ENCODE measurements at places on chromosomes 12 and 14.

GRCh38 chr12:21815306-21816062 is 41.0 kb upstream of the KCNJ8 start:
- no peak for DNase-seq
- peaks cover 3% of the 10 kb centered on the region for H3K4me1 ChIP-seq
- H3K4me3 ChIP-seq = no peak overlapping the region
- no peaks in the 10 kb centered on the region for H3K36me3 ChIP-seq
- H3K27me3 ChIP-seq = no peaks in the 10 kb centered on the region
- no peak overlapping the region for H3K27ac ChIP-seq

DNA sequence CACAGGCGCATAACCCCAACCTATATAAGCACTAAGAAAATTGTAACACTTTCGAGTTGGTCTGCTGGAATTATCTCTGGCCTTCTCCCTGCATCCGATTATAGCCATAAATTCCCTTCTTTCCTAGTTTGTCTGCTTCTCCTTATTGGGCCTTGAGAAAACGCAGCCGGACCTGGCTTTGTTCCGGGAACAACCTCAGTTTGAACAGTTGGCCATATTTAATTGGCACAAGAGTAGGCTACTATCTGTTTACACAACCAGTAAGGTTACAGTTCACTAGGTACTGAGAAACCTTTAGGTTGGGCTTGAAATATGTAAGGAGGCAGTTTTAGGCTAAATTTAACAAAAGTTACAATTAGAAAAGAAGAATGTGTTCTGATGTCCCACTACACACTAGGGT is 176.1 kb downstream of the IPO8 start:
- H3K27me3 ChIP-seq = no peaks in the 10 kb centered on the region
- H3K36me3 ChIP-seq = no peaks in the 10 kb centered on the region
- no peak overlapping the region for H3K4me3 ChIP-seq
- DNase-seq = no peak
- H3K4me1 ChIP-seq = no peaks in the 10 kb centered on the region

- H3K27me3 ChIP-seq = no peaks in the 10 kb centered on the region
- no peak for DNase-seq
- no peak overlapping the region for H3K27ac ChIP-seq
- no peak overlapping the region for H3K4me3 ChIP-seq
- H3K36me3 ChIP-seq = no peaks in the 10 kb centered on the region
- H3K4me1 ChIP-seq = no peaks in the 10 kb centered on the region
These were observed 160.3 kb upstream of the HIF1A start for GRCh38 chr14:61535032-61535431.

DNA sequence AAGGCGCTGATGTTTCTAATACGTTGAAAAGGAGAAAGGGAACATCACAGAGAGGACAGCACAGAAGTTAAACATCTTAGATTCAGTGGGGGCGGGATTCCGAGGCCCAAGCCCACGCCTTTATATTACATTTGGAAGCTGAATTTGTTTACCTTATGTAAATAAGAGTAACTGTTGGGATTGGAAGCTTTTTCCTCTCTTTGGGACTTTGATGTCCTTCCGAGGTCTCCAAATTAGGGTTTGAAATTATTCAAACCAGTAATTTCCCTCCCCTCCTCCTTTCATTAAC is 6.4 kb downstream of the FOXA1 start:
- peaks cover 60% of the 10 kb centered on the region for H3K27me3 ChIP-seq
- H3K27ac ChIP-seq = no peak overlapping the region
- no peak overlapping the region for H3K4me3 ChIP-seq
- no peaks in the 10 kb centered on the region for H3K36me3 ChIP-seq

DNA sequence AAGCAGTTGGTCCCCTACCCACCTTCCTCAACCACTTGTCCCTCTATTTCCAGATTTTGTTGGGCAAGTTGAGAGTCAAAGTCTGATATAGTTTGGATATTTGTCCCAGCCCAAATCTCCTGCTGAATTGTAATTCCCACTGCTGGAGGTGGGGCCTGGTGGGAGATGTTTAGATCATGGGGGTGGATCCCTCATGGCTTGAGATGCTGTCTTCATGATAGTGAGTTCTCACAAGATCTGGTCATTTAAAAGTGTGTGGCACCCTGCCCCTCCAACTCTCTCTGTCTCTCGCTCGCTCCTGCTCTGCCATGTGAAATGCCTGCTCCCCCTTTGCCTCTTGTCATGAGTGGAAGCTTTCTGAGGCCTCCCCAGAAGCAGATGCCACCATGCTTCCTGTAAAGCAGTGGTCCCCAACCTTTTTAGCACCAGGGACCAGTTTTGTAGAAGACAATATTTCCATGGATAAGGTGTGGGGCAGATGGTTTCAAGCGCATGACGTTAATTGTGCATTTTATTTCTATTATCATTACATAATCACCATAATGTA is 37.3 kb upstream of the BCL11B start:
- no peak for DNase-seq
- H3K4me1 ChIP-seq = no peaks in the 10 kb centered on the region
- H3K27me3 ChIP-seq = no peaks in the 10 kb centered on the region
- H3K36me3 ChIP-seq = no peaks in the 10 kb centered on the region
- no peak overlapping the region for H3K4me3 ChIP-seq

GRCh38 chr12:33253178-33253577 is 186.4 kb downstream of the SYT10 start:
- H3K4me3 ChIP-seq = no peak overlapping the region
- no peak for DNase-seq
- no peaks in the 10 kb centered on the region for H3K4me1 ChIP-seq
- no peaks in the 10 kb centered on the region for H3K36me3 ChIP-seq
- no peaks in the 10 kb centered on the region for H3K27me3 ChIP-seq

- H3K4me3 ChIP-seq = no peak overlapping the region
- DNase-seq = no peak
- peaks cover 13% of the 10 kb centered on the region for H3K4me1 ChIP-seq
- no peak overlapping the region for H3K27ac ChIP-seq
- no peaks in the 10 kb centered on the region for H3K36me3 ChIP-seq
These were observed 5.7 kb downstream of the TMEM19 start for GRCh38 chr12:71691504-71692129.

- H3K4me1 ChIP-seq = no peaks in the 10 kb centered on the region
- no peak overlapping the region for H3K4me3 ChIP-seq
- H3K27ac ChIP-seq = no peak overlapping the region
- DNase-seq = no peak
- H3K36me3 ChIP-seq = no peaks in the 10 kb centered on the region
- no peaks in the 10 kb centered on the region for H3K27me3 ChIP-seq
These were observed 14.9 kb downstream of the HCAR2 start for GRCh38 chr12:122688291-122688690.

- DNase-seq = no peak
- H3K27ac ChIP-seq = peak overlapping the region; percentile 84
- H3K4me1 ChIP-seq = peaks cover 23% of the 10 kb centered on the region
- H3K4me3 ChIP-seq = no peak overlapping the region
- H3K27me3 ChIP-seq = no peaks in the 10 kb centered on the region
These were observed 1.4 kb upstream of the TRMT61A start for GRCh38 chr14:103527408-103528145.

- no peaks in the 10 kb centered on the region for H3K36me3 ChIP-seq
- DNase-seq = no peak
- H3K4me3 ChIP-seq = no peak overlapping the region
These were observed 2.5 kb upstream of the RAP1B start for GRCh38 chr12:68608191-68608590.

- peaks cover 4% of the 10 kb centered on the region for H3K4me1 ChIP-seq
- H3K27ac ChIP-seq = peak overlapping the region; percentile 14
- no peaks in the 10 kb centered on the region for H3K27me3 ChIP-seq
- H3K4me3 ChIP-seq = no peak overlapping the region
These were observed 195.7 kb downstream of the AKAP6 start for GRCh38 chr14:32524609-32525375.

DNA sequence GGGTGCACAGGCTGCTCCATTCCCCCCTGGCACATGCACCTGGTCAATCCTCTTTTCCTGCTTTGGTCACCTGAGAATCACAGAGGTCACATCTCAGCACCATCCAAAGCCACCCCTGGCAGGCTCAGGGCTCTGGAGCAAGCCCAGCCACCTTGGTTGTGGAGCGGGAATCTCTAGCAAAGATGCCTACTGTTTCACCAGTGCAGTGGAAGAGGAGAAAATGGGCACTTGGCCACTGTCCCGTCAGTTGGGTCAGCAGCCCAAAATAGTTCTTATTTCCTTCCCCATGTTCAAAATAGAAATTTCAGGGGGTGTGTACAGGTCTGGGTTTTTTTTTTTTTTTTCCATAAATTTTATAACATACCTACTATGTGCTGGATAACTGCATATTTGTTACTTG is 18.3 kb downstream of the RTL1 start:
- no peaks in the 10 kb centered on the region for H3K36me3 ChIP-seq
- H3K4me1 ChIP-seq = no peaks in the 10 kb centered on the region
- DNase-seq = no peak
- H3K27me3 ChIP-seq = no peaks in the 10 kb centered on the region
- no peak overlapping the region for H3K27ac ChIP-seq

- no peaks in the 10 kb centered on the region for H3K4me1 ChIP-seq
- H3K27ac ChIP-seq = no peak overlapping the region
- no peak for DNase-seq
- H3K4me3 ChIP-seq = no peak overlapping the region
These were observed 70.2 kb downstream of the HECTD1 start for GRCh38 chr14:31137214-31137889.

DNA sequence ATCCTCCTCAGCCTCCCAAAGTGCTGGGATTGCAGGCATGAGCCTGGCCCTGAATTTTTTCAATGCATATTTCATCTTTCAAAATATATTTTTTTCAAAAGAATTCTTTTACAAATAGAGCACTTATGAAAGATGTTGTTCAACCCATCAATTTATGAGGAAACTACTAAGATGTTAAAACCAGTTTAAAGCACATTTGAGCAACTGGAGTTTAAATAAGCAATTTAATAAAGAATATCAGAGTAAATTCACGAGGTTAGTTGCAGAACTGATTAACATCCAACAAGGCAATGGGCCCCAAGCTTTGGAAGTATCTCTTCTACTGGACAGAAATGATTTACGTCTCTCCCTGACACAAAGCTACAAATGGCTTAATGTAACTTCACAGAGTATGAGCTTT is 23.3 kb downstream of the GLT1D1 start:
- H3K27ac ChIP-seq = no peak overlapping the region
- H3K36me3 ChIP-seq = no peaks in the 10 kb centered on the region
- no peaks in the 10 kb centered on the region for H3K4me1 ChIP-seq
- H3K4me3 ChIP-seq = no peak overlapping the region

- H3K4me3 ChIP-seq = peak overlapping the region; percentile 47
- DNase-seq = no peak
- no peaks in the 10 kb centered on the region for H3K4me1 ChIP-seq
These were observed 116.7 kb downstream of the LMNTD1 start for GRCh38 chr12:25436206-25437030.

DNA sequence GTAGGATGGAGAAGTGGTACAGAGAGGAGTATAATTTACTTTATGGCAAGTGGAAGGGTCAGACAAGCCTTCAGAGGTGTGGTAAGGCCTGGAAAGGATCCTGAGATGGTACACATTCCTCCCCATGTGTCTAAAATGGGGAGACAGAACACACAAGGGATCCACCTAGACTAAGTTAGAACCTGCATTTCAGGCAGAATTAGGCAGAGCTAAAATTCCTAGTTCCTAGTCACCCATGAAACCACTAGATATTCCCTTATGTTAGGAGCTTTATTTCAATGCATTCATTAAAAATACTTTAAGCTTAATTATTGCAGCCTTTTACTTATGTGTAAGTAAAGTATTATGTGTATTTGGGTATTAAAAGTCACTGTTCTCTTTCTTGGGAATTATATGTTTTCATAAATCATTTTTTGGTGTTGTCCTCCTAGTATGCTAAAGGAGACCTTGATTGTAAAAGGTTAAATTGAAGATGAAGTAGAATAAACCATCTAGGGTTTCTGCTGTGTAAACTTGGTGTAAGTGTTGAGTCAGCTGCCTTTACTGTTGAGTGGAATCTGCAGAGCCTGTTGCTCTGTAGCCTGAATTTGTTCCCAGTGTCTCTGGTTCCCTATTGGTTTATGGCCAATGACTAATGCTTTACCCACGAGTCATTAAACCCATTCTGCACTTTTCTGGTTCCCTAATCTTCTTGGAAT is 423.2 kb downstream of the ATP23 start:
- no peak overlapping the region for H3K27ac ChIP-seq
- no peak for DNase-seq
- H3K4me3 ChIP-seq = no peak overlapping the region

DNA sequence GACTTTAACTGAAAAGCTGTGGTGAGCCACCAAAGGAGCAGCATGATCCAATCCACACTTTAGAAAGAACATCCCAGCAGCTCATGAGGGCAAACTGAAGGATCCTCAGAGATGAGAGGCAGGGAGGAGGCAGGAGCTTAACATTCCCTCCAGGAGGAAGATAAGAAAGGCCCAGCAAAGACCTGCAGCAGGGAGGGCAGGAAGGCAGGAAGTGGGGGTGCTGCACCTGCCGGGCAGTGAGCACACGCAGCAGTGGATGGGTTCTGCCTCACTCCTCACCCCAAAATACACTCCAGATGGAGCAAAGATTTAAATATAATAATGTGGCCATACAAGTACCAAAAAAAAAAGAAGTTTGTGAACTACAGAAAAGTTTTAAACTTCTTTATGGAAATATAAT is 48.4 kb downstream of the GCH1 start:
- H3K27ac ChIP-seq = no peak overlapping the region
- peaks cover 3% of the 10 kb centered on the region for H3K4me1 ChIP-seq
- H3K27me3 ChIP-seq = no peaks in the 10 kb centered on the region
- no peak overlapping the region for H3K4me3 ChIP-seq

GRCh38 chr12:87883806-87884205 is 145.4 kb downstream of the C12orf50 start:
- H3K4me3 ChIP-seq = no peak overlapping the region
- no peaks in the 10 kb centered on the region for H3K4me1 ChIP-seq
- no peaks in the 10 kb centered on the region for H3K27me3 ChIP-seq
- H3K36me3 ChIP-seq = no peaks in the 10 kb centered on the region
- DNase-seq = no peak

DNA sequence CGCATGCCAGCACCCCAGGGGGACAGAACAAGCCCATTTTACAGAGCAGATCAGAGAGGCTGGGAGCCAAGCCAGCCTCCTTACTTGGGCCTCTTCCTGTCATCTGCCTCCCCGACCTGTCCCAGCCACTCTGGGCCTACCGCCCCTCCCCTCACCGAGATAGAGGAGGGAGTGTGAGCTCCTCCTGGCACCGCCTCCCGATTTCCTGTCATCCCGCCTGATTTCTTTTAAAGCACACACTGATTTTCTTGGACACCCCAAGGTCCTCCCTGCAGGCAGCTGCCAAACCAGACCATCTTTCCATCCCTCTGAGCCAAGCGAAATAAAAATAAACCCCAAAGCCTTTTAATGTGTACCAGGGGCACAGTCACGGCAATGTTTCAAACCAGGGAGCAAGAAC is 108.4 kb downstream of the RFLNA start:
- no peaks in the 10 kb centered on the region for H3K27me3 ChIP-seq
- H3K4me3 ChIP-seq = no peak overlapping the region
- H3K36me3 ChIP-seq = peaks cover 28% of the 10 kb centered on the region
- peak overlapping the region; percentile 41 for H3K27ac ChIP-seq
- DNase-seq = no peak
- peaks cover 15% of the 10 kb centered on the region for H3K4me1 ChIP-seq

- H3K36me3 ChIP-seq = no peaks in the 10 kb centered on the region
- no peak overlapping the region for H3K4me3 ChIP-seq
- H3K27me3 ChIP-seq = no peaks in the 10 kb centered on the region
- no peak for DNase-seq
- H3K27ac ChIP-seq = no peak overlapping the region
These were observed 271.6 kb downstream of the NPAS3 start for GRCh38 chr14:33210311-33210710.
